ENCODE measurements at places on chromosomes 16 and 17.

DNA sequence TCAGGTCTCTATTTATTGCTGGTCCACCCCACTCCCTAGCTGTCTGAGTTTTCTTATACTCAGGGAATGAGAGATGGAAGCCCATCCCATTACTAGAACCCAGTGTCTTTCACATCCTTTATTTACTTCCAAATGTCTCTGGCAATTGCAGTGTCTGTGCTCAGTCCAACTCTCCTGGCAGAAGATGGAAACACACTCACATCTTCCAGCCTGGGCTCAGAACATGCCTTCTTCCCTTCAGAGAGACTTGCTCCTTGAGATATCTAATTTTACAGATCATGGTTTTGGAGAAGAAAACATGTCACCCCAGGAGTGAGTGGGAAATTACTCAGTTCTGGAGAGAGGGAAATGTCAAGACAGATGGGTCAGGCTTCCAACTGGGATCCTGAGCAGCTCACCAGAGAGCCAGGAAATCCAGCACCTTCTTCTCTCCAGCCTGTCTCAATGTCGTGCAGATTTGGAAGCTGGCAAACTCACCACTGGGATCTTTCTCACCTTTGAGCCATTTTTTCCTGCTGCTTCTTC lies 494.4 kb downstream of the HS3ST4 start:
- DNase-seq, result no peak

GRCh38 chr17:6427279-6427781 lies 7.6 kb downstream of the AIPL1 start:
- DNase-seq, result no peak

DNA sequence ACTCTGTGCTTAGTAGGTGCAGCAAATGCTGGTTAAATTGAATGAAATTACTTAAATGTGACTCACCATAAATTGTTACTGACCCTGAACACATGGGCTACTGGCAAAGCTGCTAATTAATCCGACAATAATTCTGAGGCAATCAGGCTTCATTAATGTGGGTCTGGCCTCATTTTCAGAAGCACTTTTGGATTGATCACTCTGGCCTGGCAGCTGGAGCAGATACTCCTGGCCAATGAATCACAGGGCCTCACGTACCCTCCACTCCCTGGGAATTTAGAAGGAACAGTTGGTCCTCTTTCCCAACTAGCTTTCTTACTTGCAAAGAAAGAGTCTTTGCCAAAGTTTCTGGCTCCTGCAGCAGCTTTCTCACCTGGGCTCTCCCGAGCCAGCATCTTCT lies 162.0 kb upstream of the ZKSCAN2 start:
- DNase-seq, result no peak

- no peak for DNase-seq
Observed at GRCh38 chr16:81547194-81547938, 102.8 kb downstream of the CMIP start.

DNA sequence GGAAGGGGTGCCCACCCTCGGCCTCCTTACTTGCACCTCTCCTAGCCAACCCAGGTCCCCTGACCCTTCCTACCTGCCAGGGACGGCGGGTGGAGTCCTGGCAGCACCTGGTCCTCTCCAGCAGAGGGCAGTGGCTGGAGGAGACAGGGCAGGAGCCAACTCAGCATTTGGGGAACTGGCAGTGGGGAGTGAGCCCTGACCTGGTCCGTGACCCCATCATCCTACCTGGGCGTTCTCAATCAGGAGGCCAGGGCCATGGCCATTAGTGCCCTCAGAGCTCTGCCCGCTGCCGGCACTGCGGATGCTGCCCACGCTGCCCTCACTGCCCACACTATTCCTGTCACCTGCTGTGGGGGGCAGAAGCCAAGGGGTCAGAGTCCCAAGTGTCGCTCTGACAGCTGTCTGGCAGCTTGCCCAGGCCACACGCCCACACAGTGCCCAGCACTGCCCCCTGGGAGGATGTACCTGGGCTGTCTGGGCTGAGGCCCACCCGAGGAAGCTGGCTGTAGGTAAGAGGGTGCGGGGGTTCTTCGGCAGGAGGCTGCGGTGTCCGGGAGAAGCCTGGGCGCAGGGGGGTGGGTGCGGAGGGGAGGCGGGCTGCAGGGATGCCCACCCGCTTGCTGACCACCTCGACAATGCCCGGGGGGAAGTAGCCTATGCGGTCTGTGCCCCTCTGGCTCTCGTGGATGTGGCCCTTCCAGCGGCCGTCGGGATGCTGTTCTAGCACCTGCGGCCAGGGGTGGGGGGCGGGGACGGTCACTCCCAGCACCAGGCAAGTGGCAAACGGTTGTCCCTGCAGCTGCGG lies 10.8 kb downstream of the CASKIN2 start:
- peak; percentile 23 for DNase-seq

- DNase-seq, result no peak
Observed at GRCh38 chr16:73067671-73068540, 20.0 kb upstream of the ZFHX3 start.

DNA sequence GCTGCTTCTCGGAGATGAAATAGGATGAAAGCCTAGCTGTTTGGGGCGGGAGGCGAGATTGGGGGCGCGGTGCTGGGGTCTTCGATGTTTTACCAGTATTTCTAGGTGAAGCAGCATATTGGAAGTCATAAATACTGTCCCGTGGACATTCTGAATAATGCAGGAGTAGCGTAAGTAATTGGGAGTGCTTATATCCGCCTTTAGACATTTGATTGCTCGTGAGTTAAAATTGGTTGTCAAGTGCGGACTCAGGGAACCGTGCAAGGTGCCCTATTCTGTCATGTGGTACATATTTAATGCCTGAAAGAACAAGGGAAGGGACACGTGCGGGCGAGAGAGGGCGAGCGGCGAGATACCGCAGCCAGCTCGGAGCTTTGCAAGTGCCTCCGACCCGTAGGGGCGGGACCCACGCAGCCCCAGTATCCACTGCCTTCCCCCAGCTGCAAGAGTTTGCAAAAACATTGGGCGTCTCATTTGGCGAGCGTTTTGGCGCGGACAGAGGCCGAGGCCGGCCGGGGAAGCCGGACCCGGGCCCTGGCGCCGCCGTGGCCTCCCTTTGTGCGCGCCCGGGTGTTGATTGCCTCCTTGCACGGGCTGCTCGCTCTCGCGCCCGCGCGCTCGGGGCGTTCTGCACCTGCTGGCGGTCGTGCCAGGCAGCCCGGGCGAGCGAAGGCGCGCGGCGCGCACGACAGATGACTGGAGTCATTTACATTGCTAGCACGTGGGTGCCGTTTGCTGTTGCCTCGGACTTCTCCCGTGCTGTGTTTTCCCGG lies 849.8 kb upstream of the RBFOX1 start:
- no peak for DNase-seq

GRCh38 chr16:84600343-84601229 lies 17.3 kb downstream of the COTL1 start:
- DNase-seq, result no peak

DNA sequence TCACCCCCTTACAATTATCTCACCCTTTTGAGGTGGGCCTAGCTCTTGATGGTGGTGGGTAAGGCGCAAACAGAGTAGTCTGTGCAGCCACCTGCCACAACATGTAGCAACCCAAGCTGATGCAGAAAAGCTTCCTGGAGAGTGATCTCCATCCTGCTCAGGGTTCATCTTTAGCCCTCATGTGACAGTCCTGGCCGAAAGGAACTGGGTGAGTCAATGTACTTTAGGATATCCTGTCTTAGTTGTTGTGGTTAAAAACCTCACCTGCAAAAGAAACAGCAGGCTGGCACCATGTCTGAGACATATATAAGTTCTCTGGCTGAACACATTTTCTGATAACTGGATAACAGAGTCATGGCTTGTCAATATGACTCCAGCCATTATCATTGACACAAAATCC lies 183.5 kb upstream of the CPHXL start:
- no peak for DNase-seq

All from hematopoietic multipotent progenitor cell treated with erythropoietin and hydrocortisone succinate and interleukin-3 and kit ligand, for 15 days (in vitro differentiated cells).